DND-41 (cell line): ENCODE measurements at places on chromosomes 13 and 19.

DNA sequence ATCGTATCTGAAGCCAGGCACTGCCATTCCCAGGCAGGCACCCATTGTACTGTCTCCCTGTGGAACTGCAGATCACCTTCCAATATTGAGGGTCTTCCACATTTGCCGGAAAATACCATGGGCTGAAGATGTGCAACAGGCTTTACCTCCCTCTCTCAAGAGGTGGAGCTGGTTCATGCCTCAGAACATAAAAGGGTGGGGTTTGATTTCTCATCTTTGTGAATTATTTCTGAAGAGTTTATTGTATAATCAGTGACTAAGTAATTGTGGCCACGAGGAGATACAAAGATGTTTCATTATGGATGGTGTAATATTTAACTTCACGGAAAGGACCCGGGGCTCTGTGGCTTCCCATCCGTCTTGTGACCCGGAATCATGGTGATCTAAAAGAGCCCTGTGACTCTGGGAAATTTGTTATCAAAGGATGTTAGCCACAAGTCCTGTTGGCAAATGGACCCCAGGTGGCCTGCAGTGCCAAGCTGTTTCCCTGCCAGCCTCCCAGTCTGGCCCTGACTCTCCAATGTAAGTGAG, 230.5 kb downstream of the LACC1 start:
- DNase-seq: no peak

GRCh38 chr19:16417660-16418596, 53.8 kb downstream of the EPS15L1 start:
- peak; percentile 63 for DNase-seq

DNA sequence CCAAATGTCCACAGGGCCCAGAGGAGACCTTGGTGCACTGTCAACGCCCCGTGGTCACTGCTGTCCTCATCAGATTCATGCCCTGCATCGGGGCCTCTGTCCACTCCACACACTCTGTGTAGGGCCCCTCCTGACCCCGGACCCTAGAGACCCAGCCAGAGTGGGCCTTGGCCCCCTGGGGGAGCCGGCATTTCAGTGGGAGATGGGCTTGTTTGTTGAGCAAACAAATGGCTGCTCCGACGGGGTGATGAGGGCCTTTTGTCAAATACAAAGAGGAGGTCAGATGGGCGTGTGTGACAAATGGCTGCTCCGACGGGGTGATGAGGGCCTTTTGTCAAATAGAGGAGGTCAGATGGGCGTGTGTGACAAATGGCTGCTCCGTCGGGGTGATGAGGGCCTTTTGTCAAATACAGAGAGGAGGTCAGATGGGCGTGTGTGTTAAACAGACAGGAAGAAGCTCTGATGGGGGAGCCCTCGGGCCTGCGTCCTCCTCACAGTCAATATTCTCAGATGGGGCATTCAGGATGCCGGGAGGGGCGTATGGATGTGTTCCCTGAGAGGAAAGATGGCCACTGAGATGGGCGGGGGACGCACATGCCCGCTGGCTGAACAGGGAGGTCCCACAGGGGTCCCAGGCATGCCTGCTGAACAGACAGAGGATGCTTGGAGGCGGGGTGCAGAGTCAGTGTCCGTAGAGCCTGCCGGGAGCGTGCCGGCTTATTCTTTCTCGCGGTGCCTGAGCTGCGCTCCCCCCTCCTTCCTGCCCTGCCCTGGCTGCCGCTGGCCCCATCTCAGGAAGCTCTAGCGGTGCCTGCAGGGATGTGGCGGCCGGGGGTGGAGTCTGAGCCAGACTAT, 36.3 kb downstream of the SMIM24 start:
- no peak for DNase-seq

- DNase-seq: no peak
Observed at GRCh38 chr19:36236304-36236945, 21.5 kb downstream of the ZNF146 start.

GRCh38 chr13:43783820-43784219, 3.0 kb downstream of the ENOX1 start:
- DNase-seq: no peak
